Stimulated activated CD4-positive, alpha-beta T cell treated with anti-CD3 and anti-CD28 coated beads, Interleukin-4, amount 100 ng/mL, for 4 hours (primary cell): ENCODE measurements at places on chromosomes 4 and X.

DNA sequence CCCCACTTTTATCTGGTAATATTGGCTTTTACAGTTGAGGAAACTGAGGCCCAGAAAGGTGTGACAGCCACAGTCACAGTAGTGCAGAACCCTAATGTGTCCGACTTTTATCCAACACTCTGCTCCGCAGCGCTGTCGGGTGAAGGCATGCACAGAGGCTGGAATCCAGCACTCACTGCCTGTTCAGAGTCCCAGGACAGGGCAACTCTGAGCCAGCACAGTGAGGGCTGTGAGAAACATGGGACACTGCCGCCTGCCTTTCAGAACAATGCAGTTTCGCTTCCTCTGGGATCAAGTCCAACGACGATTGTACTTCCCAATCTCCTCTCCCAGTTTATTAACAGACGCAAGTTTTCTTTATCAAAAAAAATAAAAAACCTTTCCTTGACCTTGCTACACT lies 41.9 kb upstream of the PDGFRA start:
- DNase-seq = no peak

DNA sequence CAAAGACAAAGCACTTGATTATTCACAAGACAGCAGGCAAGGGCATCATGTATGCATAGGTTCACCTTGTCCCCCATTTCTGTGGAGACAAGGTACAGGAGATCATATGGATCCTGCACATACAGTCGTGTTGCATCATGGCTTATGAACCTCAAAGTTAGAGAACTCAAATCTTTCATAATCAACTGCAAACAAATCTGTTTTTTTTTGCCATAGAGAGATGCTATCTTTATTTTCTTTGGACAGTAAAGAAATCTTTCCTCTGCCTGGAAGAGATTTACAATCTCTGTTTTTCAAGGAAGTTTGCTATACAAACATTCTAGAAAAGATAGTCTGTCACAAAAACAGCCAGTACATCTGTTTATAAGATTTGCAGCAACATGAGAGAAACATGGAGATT lies 578.8 kb downstream of the ANKRD50 start:
- no peak for DNase-seq

GRCh38 chrX:77527233-77528001 lies 80.2 kb downstream of the FGF16 start:
- no peak for DNase-seq

DNA sequence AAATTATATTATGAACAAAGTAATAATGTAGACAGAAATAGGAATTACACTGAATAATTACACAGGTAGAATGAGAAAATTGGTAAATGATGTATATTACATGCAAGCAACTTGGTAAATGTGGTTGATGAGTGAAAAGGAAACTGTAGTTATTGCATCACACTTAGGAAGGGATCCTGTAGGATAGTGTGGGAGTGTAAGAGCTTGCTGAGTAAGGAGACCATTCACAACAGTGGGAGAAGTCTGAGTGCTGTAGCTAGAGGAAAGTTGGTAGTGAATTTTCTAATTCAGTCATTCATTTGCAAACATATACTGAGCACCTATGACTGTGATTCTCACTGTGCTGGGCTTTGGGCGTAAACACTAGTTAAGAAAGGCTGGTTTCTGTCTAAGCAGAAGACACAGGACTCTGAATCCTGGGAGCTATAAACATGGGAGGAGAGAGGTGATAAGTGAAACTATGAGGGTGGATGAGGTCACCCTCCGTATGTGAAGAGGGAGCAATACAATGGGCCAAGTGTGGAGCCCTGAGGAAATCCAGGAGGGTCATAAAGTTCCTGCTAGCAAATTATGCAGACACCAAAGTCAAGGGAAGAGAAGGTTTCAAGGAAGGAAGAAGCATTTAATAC lies 14.2 kb upstream of the CPE start:
- no peak for DNase-seq

GRCh38 chrX:120769576-120770341 lies 105.9 kb downstream of the CT47B1 start:
- DNase-seq = no peak

- DNase-seq = no peak
These were observed 516.4 kb upstream of the BOD1L1 start for GRCh38 chr4:14143892-14144291.

DNA sequence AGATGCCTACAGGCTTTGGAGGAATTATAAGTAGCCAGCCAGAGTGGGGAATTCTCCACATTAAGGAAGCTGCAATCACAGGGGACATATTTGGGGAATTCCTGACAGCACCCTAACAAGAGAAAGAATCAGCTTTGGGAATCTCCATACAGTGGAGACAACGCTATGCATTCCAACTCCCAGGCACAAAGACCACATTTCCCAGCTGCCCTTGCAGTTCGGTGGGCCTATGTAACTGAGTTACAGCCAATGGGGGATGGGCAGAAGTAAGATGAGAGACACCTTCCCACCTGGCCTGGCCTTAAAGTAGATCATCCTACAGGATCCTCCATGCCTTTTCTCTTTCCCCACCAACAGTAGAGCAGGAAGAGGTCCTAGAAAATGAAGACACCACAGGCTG lies 43.4 kb upstream of the CCKAR start:
- DNase-seq = no peak

DNA sequence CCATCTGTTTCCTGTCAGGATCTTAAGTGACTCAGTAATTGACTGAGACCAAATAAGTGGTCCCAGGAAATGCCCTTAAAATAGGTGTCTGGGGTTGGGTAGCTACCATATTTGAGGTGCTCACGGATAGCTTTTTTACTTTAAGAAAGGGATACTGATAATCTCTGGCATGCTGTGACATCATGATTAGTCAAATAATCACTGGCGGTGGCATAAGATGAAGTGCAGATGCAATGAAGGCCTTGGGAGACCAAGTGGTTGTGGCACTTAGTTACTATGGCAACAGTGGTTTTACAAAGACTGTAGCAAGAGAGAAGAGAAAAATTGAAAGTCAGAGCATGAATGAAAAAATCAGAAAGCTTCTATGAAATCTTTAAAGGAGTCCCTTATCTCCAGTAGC lies 114.5 kb upstream of the SLIT2 start:
- no peak for DNase-seq

GRCh38 chr4:72365981-72366380 lies 203.0 kb downstream of the ADAMTS3 start:
- DNase-seq = no peak

GRCh38 chr4:41390661-41391060 lies 133.9 kb downstream of the UCHL1 start:
- DNase-seq = no peak

- DNase-seq = no peak
These were observed 25.3 kb upstream of the ZNF185 start for GRCh38 chrX:152872522-152872921.

DNA sequence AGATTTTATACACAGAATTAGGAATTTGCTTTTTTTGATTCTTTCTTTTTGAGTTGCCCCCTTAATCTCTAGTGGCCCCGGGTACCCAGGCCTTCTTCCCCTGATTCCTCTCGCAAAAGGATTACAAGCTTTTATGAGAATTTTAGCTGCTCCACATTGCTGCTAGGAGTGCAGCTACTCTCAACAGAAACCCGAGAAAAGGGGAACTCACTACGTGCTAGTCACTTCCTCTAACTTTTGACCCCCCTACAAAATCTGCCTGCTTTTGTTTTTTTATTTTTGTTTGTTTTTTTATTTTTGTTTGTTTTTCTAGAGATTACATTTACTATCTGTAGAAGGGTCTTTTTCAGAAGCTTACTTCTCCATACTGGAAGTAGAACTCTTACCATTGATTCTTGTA lies 64.1 kb downstream of the ZNF81 start:
- DNase-seq = no peak

DNA sequence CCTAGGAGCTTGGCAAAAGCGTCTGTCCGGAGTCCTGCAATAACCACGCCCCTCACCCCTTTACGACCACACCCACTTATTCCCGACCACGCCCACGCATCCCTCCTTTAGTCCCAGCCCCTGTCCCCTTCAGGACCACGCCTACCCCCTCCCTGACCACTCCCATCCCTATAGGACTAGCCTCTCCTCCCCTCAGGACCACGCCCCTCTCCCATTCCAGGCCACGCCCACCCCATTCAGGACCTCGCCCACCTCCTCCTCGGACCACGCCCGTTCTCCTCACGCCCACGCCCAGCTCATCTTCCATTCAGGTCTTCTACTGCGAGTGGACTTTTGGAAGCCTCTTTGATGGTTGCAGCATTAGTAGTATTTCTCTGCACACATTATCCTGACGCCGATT lies 131.2 kb upstream of the STX18 start:
- no peak for DNase-seq

DNA sequence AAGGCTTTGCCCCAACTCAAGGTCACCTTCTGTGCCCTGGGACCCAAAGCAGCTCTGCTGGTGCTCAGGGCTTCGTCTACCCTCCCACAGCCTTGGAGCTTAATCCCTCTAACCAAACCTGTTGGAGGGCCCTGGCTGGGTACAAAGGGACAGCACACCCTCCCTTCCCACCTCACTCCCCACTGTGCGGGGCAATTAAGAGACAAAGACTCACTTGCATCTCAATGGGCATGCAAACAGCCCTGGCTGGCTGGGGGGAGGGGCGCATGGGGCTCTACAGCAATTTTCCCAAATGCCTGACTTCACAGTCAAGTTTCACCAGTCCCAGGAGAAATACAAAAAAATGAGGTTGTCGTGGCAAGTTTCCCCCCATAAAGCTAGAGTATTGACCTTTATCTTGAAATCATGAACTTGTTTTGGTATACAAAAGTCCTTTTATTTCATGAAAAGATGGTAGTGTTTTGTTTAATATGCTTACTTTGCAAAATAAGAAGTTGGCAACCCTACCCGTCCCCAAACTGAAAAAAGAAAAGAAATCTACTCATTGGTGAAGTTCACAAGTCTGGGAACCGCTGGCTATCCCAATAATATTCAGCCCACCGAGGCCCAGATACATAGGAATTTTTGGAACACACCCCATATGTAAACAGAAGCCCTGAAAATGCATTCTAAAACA lies 4.1 kb upstream of the CD99L2 start:
- no peak for DNase-seq

GRCh38 chr4:43456383-43456782 lies 563.9 kb downstream of the GRXCR1 start:
- DNase-seq = no peak

GRCh38 chrX:14026121-14026520 lies 3.6 kb downstream of the GEMIN8 start:
- no peak for DNase-seq

- no peak for DNase-seq
These were observed 174.5 kb downstream of the CPE start for GRCh38 chr4:165553221-165553810.

- DNase-seq = no peak
These were observed 1.1 kb upstream of the SLC10A7 start for GRCh38 chr4:146522869-146523205.

- DNase-seq = no peak
These were observed 40.5 kb upstream of the RAPGEF2 start for GRCh38 chr4:159062381-159062780.

- no peak for DNase-seq
These were observed 33.7 kb downstream of the SH3RF1 start for GRCh38 chr4:169236873-169237626.

DNA sequence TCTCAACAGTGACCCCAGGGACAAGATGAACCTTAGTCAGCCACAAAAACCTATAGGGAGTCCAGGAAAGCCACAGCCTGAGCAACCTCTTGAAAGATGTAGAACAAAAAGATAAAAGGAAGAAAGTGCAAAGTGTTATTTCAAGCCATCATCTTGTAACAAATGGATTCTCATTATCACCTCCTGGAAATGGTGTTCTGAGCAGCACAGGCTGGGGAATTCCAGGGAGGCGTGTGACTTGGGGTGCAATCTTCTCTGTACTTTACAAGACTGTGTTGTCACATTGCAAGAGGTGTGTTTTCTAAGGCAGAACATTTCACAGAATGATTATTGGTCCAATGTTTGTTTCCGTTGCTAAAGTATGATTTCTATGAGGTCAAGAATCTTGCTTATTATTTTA lies 214.0 kb downstream of the DHRSX start:
- no peak for DNase-seq

DNA sequence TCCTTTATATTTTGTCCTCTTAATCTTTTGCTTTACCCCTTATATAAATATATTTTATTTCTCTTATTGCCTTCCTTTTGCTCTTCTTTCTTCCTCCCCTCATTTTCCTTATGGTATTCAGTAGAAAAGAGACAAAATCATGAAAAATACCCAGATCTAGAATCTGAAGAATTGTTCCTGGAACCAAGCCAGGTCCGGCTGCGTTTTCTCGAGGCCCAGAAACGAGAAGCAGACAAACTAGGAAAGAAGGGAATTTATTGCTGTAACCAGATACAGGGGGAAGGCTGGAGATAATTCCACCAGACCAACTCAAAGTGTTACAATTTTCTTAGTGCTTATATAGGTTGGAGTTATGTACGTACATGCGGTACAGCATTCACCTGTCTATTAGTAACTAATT lies 328.7 kb downstream of the GABRG1 start:
- no peak for DNase-seq

- no peak for DNase-seq
These were observed 1.3 kb downstream of the HS3ST1 start for GRCh38 chr4:11427121-11427996.

DNA sequence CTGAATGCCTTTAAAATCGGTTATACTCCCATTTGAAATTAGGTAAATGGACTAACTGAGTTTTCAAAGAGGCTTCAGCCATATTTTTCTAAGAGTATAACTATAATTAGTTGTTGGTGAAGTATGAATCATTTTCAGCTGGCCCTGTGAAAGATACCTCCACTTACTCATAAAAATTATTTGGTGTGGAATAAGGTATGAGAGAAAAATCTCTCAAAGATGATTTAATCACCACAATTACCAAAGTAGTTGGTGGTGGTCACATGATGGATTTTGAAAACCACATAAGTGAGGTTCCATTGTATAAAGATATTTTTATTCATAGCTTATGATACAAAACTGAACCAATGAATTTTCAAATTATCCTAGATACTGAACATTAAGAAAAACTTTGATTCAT lies 9.0 kb upstream of the KLHL2 start:
- DNase-seq = no peak

DNA sequence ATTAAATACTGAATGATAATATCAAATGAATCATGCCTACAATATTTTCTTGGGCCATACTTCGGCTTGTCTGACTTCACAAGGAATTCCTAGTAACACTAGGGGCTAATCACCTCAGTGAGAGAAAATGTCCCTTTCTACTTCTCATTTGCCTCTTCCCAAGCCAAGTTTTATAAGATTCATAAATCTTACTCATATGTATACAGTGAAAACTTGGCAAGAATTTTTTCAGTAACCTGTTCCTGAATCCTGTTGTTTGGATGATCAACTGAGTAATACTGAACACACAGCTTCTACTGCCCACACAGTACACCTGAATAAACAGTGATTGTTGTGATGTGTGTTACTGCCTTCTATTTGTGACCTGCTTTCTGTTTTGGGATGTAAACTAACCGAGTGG lies 16.5 kb downstream of the TMPRSS11E start:
- no peak for DNase-seq

DNA sequence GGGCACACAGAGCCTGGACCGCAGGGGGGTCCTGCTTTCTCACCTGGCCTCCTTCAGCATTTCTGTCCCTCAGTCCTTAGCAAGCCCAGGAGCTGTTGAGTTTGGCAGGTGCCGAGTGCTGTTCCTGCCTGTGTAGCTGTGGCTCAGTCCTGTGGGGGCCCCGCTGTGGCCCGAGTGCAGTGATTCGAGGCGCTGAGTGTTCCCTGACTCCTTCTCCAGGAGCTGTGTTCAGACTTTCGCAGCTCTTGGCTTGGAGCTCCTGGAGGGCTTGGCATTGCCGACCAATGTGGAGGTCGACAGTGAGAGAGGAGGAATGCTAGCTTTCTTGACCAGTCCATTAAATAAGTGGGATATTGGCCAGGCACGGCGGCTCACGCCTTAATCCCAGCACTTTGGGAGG lies 50.1 kb upstream of the MSANTD1 start:
- no peak for DNase-seq

- DNase-seq = no peak
These were observed 750.3 kb downstream of the ARAP2 start for GRCh38 chr4:35493977-35494376.
